CD4-positive, alpha-beta memory T cell (primary cell): ENCODE measurements at places on chromosomes 12 and 14. TPM values are rescaled to one million over a fixed set of nuclear protein-coding genes. Genes with fewer than 3 reads are reported as not detected.

CAMKK2 gene
- total RNA-seq, result 20.0 TPM

PCNX4 gene
- 53.0 TPM for total RNA-seq

DNA sequence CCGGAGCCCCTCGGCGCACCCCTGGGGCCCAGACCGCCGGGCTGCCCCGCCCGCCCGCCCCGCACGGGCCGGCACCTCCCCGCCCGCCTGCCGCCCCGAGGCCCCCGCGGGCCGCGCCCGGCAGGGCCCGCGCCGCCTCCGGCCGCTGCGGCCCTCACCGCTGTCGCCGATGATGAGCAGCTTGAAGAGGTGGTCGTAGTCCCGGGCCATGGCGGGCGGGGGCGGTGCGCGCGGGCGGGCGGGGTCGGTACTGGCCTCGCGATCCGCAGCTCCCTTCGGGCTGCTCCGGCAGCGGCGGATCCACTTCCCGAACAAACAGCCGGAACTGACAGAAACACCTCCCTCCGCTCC, at the start of gene RAB35:
RAB35 (minus strand) TSS at position 313 of the 351 bp plus-strand sequence; CDS start at position 210, 103 bp downstream.
- no peak for DNase-seq

- DNase-seq, result no peak
Observed at GRCh38 chr12:29992366-29992765, 208.6 kb upstream of the TMTC1 start.

SSTR1 gene
- not detected for total RNA-seq

GRCh38 chr12:93825931-93826555, 148.9 kb downstream of the CRADD start:
- DNase-seq, result no peak

FAM181A gene
- total RNA-seq, result not detected

DNA sequence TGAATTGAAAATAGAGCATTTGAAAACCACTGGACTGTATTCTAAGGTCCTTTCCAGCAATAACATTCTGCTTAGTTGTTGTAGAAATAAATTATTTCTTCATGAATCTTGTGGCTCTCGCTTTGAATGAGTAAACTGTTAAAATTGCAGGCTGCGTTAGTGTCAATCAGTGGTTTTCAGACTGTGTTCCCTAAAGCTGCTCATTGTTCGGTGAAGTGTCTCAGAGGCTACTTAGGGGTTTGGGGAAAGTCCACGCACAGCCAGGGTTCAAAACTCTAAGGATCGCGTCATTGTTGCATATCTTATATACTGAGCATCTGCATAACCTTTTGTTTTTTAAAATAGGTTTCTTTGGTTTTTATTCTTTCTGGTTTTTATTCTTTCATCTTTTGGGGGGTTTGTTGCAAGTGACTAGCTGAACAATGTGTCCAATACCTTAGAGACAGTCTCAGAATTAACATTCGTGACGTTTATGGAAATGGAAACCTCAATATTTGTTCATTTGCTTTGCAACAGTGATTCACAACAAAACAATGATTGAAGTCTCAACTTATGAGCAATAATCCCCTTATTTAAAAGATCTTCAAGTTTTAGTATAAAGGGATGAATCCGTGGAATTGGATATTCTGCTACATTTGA, 108.1 kb downstream of the TTLL5 start:
- DNase-seq, result no peak

GRCh38 chr14:76706811-76707210, 54.5 kb upstream of the VASH1 start:
- DNase-seq, result no peak

DNA sequence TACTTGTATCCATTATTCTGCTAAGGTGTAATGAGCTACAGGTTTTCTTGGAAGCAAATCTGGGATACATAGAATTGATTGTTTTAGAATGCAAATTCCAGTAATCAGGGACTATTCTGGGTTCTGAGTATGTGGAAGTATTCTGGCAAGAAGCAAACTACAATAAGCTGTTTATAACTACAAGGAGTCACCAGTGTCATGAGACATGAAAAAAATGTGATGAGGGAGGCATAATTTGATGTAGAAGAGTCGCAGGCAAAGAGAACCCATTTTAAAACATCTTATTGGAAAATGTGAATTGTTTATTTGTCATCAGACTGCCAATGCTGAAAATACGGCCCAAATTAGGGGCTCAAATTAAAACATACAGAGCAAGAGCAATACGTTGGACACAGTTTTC, 321.8 kb upstream of the E2F7 start:
- no peak for DNase-seq

OR6C2 gene
- total RNA-seq, result not detected

DNA sequence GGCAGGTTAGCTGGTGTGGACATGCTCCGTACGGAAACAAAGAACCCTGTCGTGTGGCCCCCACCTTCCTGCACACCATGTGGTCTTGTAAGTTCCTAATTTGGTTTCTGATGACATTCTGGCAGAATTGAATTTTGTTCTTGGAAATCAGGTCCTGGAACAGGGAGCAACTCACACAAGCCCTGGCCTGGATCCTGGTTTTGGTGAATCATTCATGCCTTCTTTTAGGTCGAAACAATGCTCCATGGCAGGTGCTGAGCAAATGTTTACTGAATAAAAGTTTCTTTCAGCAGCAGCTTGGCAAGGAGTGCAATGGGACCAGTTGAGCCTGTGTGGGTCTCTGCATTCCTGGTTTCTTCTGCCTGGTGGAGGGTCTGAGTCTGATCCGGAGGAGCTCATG, 978.4 kb downstream of the BCL11B start:
- no peak for DNase-seq

MSRB3 gene
- not detected for total RNA-seq

DNA sequence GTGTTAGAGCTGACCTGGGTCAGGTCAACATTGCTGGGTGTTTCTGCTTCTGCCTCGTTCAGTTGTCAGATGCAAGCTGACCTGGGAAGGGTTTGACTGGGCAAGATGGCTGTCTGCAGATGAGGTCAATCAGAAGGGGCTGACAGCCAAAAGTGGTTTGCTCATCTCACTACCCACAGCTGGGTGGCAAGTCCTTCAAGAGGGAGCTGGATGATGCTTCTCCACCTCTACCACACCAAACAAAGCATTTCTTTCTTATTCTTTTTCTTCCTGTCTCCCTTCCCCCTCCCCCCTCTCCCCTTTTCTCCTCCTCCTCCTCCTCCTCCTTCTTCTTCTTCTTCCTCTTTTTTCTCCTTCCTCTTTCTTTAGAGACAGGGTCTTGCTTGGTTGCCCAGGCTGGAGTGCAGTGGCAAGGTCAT, 268.2 kb upstream of the PLEKHG7 start:
- DNase-seq, result no peak

LRRIQ1 gene
- not detected for total RNA-seq

DNA sequence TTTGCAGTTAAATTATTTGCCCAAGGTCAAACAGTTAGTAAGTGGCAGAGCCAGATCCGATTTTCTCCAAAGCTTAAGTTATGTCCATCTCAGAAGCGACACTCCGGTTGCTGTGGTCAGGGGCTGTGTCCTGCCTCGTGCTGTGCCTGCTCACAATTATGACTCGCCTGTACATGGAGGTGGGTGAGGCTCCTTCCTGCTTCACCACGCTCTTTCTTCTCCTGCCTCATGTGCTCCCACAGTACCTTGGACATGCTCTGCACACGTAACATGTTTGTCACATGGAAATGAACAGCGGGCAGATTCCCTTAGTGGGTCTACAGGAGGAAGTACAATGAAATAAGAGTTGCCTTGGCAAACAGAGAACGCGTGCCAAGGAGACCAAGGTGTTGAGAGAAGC, 62.2 kb upstream of the CCND2 start:
- no peak for DNase-seq

CHD8 gene
- 131 TPM for total RNA-seq

LALBA gene
- total RNA-seq, result not detected

ACTR10 gene
- 53.7 TPM for total RNA-seq

FAM186B gene
- 0.22 TPM for total RNA-seq

DNA sequence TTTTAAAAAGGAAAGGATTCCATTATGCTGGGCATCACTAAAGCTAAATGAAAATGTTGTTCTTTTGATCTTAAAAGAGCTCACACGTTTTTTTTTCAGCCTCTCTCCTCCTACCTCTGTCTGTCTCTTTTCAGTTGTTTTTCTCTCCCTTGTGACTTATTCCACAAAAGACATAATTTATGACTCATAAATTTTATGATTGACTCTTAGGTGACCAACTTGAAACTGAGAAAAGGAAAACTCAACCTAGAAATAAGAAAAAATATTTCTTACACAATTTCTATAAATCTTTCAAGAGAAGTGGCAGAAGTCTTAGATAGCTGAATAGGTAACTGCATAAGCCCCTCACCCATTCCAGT, 227.7 kb upstream of the DDHD1 start:
- DNase-seq, result no peak

- no peak for DNase-seq
Observed at GRCh38 chr12:122141911-122142725, 31.9 kb downstream of the IL31 start.

C3AR1 gene
- total RNA-seq, result 6.1 TPM

BDKRB2 gene
- not detected for total RNA-seq

GRCh38 chr14:58265401-58265800, 20.8 kb downstream of the PSMA3 start:
- DNase-seq, result no peak

GRCh38 chr14:56219666-56220413, 101.6 kb downstream of the PELI2 start:
- no peak for DNase-seq

DNA sequence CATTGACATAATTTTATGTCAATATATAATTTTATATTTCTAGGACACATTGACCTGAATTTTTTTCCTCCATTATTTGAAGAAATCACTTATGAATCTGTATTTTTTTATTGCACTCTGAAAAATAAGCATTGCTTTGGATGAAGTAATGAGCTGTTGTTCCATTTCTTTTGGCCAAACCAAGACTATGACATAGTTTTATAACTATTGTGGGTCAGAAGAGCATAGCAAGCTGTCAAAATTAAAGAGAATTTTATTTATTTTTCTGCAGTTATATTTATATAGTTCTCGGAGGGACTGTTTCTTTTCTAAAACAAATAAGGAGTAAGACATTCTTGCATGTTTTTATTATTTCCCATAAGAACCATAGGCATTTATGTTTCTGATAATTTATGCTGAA, 8.5 kb downstream of the C12orf75 start:
- DNase-seq, result no peak

GRCh38 chr12:98745578-98746391, 100.7 kb downstream of the APAF1 start:
- peak; percentile 27 for DNase-seq

BCL2L2 gene
- 2.0 TPM for total RNA-seq

DNA sequence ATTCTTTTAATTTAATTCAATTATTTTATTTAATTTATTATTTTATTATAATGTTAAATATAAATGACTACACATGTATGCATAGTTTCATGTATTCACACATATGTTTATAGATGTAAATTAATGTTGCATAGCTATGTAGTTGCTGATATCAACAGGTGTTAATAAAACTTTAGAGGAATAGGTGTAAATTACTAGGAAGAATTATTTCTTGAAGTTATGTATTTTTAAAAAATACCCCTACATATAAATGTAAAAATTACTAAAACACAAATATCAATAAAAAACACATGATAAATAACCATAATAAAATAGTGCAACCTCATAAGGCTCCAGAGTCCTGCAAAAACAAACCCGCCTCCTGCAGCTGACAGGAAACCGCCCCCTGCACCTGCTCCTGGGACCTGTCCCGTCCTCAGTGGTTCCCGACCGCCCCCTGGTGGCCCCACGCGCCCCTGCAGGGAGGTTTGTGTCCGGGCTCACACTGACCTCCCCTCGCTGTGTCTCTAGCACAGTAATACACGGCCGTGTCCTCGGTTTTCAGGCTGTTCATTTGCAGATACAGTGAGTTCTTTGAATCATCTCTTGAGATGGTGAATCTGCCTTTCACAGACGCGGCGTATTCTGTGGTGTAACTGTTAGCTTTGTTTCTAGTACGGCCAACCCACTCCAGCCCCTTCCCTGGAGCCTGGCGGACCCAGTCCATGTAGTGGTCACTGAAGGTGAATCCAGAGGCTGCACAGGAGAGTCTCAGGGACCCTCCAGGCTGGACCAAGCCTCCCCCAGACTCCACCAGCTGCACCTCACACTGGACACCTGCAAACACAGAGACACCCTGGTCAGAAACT, 1264.0 kb downstream of the TMEM121 start:
- peak; percentile 47 for DNase-seq

CPM gene
- total RNA-seq, result 3.1 TPM

GRCh38 chr12:129481921-129482320, 421.9 kb downstream of the TMEM132D start:
- DNase-seq, result no peak

- no peak for DNase-seq
Observed at GRCh38 chr12:61998791-61999190, 261.4 kb upstream of the USP15 start.

CLMN gene
- 0.70 TPM for total RNA-seq

DNA sequence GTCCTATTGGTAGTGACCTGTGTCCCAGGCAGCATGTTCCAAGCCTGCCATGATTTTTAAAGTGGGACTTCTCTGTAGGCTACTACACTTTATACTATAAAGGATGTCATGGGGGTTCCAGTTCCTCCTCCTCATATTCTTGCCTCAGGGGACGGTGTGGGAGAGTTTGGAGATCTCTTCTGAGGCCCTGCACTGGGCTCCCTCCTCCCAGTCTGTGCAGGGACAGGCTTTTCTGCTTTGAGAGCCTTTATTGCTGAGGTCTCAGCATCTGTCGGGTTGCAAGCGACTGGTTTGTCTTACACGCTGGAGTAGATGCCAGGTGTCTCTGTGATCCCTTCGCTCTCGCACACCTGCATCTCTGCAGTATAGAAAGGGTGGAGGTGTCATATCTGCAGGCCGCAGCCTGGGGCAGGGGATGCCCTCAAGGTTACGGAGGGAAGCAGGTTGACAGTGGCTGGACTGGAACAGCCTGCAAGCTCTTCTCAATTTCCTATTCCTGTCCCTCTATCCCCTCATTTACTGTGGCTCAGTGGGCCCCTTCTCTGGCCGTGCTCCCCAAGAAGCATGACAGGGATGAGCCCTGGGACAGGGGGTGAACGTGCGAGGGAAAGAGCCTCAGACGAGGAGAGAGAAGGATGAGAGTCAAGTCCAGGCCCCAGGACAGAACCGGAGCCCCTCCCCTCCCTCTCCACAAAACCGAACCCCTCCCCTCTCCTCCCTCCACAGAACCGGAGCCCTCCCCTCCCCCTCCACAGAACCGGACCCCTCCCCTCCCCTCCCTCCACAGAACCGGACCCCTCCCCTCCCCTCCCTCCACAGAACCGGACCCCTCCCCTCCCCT, 51.3 kb downstream of the SLC6A12 start:
- DNase-seq, result no peak

DNA sequence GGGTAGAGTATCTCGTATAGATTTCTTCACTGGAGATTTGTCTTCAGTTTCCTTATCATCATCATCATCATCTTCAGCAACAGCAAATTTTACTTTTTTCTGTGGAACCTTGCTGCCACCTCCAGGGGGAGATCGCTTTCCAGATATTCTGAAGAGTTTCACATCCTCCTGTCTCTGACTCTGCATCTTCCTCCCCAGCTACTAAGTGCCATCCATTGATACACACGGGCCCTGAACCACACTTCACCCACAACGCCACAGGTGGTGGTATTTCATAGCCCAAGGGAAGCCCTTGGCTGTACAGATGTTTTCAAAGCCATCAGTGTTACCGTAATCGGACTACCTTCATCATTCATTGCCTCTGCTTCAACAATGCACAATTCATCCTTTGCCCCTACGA, 82.2 kb downstream of the PPP2R5C start:
- DNase-seq, result peak; percentile 65
